IPS DF 6.9 (cell line): ENCODE measurements at places on chromosomes 7 and 10.

DNA sequence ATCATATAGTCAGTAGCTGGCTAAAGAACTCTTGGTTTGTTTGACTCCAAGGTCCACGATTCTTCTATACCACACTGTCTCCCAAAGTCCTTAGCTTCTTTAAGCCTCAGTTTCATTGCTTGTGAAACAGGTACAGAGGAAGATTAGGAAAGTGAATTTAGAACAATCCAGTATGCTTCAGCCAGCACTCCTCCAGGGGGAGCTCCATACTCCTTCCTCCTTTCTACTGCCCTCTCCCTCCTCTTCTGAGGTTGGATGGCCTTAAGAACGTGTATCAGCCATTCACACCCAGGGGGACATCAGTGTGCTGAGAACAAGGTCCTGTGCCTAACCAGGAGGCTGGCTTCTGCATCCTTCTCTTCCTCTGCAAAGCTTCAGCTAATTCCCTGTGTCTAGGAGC is 54.8 kb upstream of the CALD1 start:
- no peak for DNase-seq
- no peaks in the 10 kb centered on the region for H3K36me3 ChIP-seq
- no peak overlapping the region for H3K27ac ChIP-seq
- H3K27me3 ChIP-seq, result no peaks in the 10 kb centered on the region
- no peak overlapping the region for H3K4me3 ChIP-seq

DNA sequence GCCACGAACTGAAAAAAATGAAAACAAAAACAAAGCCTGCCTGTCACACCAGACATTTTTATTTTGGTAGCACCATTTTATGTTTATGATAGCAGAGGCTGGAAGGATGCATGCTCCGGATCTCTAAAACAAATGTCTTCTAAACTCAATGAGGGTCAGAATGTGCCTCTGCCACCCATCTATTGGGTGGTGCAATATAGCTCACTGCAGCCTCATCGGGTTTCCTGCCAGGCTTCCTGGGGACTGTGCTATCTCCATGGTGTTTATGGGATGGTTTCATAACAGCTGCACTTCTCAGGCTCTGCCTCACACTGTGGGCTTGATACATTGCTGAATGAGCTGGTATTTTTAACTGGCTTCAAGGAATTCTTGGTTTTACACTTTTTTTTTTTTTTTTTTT is 94.4 kb downstream of the ITIH5 start:
- no peaks in the 10 kb centered on the region for H3K4me1 ChIP-seq
- no peaks in the 10 kb centered on the region for H3K27me3 ChIP-seq
- DNase-seq, result no peak
- no peaks in the 10 kb centered on the region for H3K36me3 ChIP-seq

DNA sequence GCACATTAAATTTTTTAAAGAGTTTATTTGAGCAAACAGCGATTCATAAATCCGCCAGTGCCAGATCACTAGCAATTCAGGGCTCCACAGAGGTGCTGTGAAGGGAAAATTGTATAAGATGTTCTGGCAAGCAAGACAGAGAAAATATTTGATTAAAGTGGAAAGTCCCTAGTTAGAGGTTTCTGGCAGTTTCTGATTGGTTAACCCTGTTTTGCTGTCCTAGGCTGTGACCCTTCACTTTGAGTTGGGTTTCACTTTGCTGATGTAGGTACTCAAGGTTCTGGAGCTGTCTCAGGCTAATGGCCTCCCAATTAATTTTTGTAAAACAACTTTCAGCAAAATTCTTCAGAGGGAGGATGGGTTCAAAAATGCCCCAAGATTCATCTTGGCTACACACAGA is 79.4 kb upstream of the NXPH1 start:
- no peaks in the 10 kb centered on the region for H3K4me1 ChIP-seq
- no peak for DNase-seq
- H3K27ac ChIP-seq, result no peak overlapping the region
- H3K27me3 ChIP-seq, result no peaks in the 10 kb centered on the region
- H3K36me3 ChIP-seq, result no peaks in the 10 kb centered on the region

GRCh38 chr10:1213252-1214070 is 157.3 kb downstream of the WDR37 start:
- no peaks in the 10 kb centered on the region for H3K36me3 ChIP-seq
- H3K4me1 ChIP-seq, result no peaks in the 10 kb centered on the region; the same call in 1 of the 2 replicates
- H3K4me3 ChIP-seq, result no peak overlapping the region
- no peak for DNase-seq
- H3K27me3 ChIP-seq, result no peaks in the 10 kb centered on the region

DNA sequence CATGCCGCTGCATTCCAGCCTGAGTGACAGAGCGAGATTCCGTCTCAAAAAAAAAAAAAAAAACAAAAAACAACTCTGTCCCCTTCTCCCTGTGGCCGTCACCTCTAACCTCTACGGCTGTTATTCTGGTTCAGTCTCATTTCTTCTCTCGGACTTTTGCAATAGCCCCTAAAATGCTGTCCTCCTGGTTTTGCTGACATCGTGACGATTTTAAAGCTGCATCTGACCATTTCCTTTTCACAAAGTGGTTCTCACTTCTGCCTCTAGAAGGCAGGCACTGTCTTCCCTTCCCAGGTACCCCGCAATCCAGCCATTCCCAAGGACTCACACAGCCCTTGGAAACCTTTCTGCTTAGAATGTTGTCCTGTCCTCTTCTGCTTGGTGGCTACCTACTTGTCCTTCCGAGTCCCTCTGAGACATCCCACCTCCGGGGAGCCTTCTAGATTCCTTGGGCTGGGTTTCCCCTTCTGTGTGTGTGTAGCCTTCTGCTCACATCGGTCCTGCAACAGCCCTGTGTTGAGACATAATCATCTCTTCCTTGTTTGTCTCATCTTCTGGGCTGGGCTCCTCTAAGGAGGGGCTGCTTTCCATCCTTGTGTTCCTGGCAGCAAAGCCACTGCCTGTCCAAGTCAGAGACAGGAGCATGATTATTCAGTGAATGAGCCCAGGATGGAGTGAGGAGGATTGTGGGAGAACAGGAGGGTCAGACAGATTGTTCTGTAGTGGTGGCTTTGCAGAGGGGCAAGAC is 83.1 kb downstream of the GRK5 start:
- no peak overlapping the region for H3K27ac ChIP-seq
- H3K4me1 ChIP-seq, result no peaks in the 10 kb centered on the region
- DNase-seq, result no peak

DNA sequence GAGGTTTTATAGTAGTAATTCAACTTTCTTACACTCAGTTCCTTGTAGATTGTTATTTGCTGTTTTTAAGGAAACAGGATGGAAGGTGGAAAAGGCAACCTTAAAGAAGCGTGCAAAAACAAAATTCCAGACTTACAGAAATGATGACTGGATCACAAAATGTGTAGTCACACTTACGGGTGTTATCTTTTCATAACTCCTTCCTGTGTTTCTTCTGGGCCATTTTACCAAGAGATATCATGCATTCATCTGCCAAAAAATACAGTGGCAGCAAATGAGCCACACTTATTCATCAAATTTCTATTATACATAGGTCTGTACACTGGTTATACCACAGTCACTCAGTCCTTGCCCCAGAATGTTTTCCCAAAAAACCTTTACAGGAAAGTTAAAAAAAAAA is 94.3 kb upstream of the IL6 start:
- no peaks in the 10 kb centered on the region for H3K27me3 ChIP-seq
- H3K4me1 ChIP-seq, result no peaks in the 10 kb centered on the region; the same call in 1 of the 2 replicates
- no peaks in the 10 kb centered on the region for H3K36me3 ChIP-seq
- DNase-seq, result no peak
- no peak overlapping the region for H3K27ac ChIP-seq
- H3K4me3 ChIP-seq, result no peak overlapping the region

GRCh38 chr7:98949336-98950044 is 71.2 kb downstream of the TRRAP start:
- peaks cover 35% of the 10 kb centered on the region for H3K36me3 ChIP-seq
- no peak overlapping the region for H3K4me3 ChIP-seq
- no peaks in the 10 kb centered on the region for H3K4me1 ChIP-seq
- H3K27ac ChIP-seq, result no peak overlapping the region
- H3K27me3 ChIP-seq, result no peaks in the 10 kb centered on the region
- no peak for DNase-seq

GRCh38 chr10:105949721-105950120 is 1214.8 kb downstream of the SORCS1 start:
- H3K27me3 ChIP-seq, result no peaks in the 10 kb centered on the region
- no peak overlapping the region for H3K4me3 ChIP-seq
- no peaks in the 10 kb centered on the region for H3K4me1 ChIP-seq
- no peak overlapping the region for H3K27ac ChIP-seq
- DNase-seq, result no peak

- no peaks in the 10 kb centered on the region for H3K27me3 ChIP-seq
- DNase-seq, result no peak
- no peaks in the 10 kb centered on the region; the same call in 1 of the 2 replicates for H3K4me1 ChIP-seq
- no peak overlapping the region for H3K4me3 ChIP-seq
- H3K36me3 ChIP-seq, result no peaks in the 10 kb centered on the region
Measured at GRCh38 chr10:3668276-3668965, 116.6 kb downstream of the KLF6 start.

DNA sequence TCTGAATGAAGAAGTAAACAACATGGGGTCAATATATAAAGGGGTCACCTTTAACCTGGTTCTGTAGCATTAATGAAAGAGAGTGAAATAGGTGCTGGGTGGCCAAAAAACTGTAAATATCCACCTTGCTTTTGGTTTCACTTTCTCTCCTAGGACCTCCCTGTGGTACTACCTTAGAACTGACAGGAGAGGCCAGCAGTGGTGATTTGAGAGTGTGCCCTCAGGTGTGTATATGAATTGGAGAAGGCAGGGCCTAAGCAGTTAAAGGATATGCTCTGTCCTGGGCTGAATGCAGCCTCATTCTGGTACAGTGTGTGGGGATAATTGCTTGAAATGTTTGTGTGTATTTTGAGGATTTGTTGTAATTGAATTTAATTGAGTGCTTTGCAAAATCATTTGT is 62.0 kb downstream of the BBS9 start:
- H3K27me3 ChIP-seq, result no peaks in the 10 kb centered on the region
- no peaks in the 10 kb centered on the region for H3K4me1 ChIP-seq
- H3K27ac ChIP-seq, result no peak overlapping the region
- no peaks in the 10 kb centered on the region for H3K36me3 ChIP-seq
- no peak overlapping the region for H3K4me3 ChIP-seq

DNA sequence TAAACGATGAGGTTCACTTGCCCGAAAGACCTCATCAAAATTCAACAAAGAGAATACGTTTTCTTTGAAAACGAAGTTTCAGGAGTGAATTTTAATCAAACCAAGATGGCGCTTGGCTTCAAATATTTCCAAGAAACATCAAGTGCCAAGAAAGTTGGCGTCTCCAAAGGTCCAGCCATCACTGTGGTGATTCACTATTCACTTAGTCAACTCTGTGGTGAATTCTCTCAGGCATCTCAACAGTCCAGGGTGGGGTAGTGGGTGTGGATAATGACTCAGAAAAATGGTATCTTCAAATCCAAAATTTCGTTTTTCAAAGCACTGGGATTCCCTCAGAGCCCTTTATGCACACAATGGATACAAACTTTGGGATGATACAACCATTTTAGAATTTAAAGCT is 133.1 kb downstream of the SVIL start:
- no peaks in the 10 kb centered on the region for H3K36me3 ChIP-seq
- H3K4me1 ChIP-seq, result no peaks in the 10 kb centered on the region
- H3K27me3 ChIP-seq, result no peaks in the 10 kb centered on the region
- H3K27ac ChIP-seq, result no peak overlapping the region
- no peak for DNase-seq
- no peak overlapping the region for H3K4me3 ChIP-seq

- H3K4me1 ChIP-seq, result no peaks in the 10 kb centered on the region
- no peak overlapping the region for H3K4me3 ChIP-seq
- no peaks in the 10 kb centered on the region for H3K36me3 ChIP-seq
Measured at GRCh38 chr10:98314532-98315284, 46.7 kb upstream of the LOXL4 start.

GRCh38 chr7:36784991-36785940 is 61.0 kb upstream of the AOAH start:
- no peak overlapping the region for H3K4me3 ChIP-seq
- peaks cover 3% of the 10 kb centered on the region; the same call in 1 of the 2 replicates for H3K4me1 ChIP-seq
- H3K27ac ChIP-seq, result no peak overlapping the region

DNA sequence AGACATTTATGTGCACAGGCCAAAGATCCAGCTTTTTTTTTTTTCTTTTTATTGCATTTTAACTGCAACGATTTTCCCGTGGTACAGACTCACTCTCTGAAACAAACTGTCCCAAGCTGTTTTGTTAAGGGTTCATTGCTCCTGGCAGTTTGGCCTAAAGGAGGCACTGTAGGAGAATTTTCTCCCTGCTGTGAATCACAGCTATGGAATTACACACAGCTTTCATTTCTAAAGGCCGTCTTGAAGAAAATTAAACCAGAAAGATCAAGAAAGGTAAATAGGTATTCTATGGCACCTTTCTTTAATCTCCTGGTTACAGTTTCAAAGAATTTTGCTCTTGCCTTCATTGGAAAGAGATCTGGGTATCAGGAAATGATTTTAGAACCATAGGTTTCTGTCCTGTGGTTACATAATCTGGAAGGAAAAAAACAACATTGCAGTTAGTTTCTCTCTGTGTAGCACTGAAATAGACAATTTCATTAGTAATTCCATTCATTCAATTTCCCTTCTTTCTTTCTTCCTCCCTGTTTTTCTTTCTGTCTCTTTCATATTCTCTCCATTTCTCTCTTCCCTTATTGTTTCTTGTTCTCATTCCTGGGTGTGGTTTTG is 51.2 kb downstream of the PDK4 start:
- H3K4me3 ChIP-seq, result no peak overlapping the region
- no peaks in the 10 kb centered on the region for H3K27me3 ChIP-seq
- H3K27ac ChIP-seq, result no peak overlapping the region
- H3K4me1 ChIP-seq, result no peaks in the 10 kb centered on the region

- no peaks in the 10 kb centered on the region for H3K36me3 ChIP-seq
- H3K27me3 ChIP-seq, result no peaks in the 10 kb centered on the region
- no peak overlapping the region for H3K4me3 ChIP-seq
Measured at GRCh38 chr7:41472427-41473125, 230.3 kb downstream of the INHBA start.

DNA sequence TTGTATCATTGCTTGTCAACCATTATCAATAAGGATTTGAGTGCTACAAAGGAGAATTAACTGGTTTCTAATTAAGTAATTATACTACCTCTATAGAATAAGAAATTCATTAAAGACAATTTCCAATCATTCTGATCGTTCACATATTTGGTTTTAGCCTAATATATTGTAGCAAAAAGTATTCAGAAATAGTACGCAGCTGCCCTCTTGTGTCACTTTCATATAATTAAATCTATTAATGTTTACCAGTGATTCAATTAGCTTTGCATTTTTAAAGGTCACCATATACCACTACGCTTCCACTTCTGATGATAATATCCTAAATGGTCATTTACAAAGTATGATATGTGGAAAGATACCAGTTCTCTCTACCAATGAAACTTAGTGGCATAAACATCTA is 128.3 kb downstream of the NEBL start:
- no peak for DNase-seq
- H3K27ac ChIP-seq, result no peak overlapping the region
- H3K4me3 ChIP-seq, result no peak overlapping the region

DNA sequence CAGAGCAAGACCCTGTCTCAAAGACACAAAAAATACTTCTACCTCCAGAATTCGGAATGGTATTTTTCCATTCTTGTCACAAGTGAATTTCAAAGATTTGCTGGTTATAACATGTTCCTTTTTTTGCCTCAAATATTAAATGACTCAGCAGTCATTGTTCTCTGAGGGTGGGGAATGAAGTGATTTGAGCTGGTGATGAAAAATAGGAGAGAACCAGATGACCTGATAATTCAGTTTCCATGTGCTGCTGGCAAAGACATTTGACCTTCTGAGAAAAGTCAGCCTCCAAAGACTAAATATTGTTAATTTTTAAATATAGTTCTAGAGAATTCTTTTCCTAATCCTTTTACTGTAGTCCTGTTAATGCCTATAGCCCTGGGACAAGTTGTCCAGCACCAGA is 78.9 kb downstream of the CACNB2 start:
- H3K27me3 ChIP-seq, result no peaks in the 10 kb centered on the region
- H3K4me1 ChIP-seq, result no peaks in the 10 kb centered on the region
- H3K27ac ChIP-seq, result no peak overlapping the region
- H3K4me3 ChIP-seq, result no peak overlapping the region
- no peak for DNase-seq
